ENCODE measurements at places on chromosomes 12 and 14.

GRCh38 chr14:68982581-68982980 lies 3.5 kb upstream of the ACTN1 start:
- DNase-seq = no peak

GRCh38 chr12:131909752-131910219 lies 15.4 kb downstream of the ULK1 start:
- DNase-seq = no peak

DNA sequence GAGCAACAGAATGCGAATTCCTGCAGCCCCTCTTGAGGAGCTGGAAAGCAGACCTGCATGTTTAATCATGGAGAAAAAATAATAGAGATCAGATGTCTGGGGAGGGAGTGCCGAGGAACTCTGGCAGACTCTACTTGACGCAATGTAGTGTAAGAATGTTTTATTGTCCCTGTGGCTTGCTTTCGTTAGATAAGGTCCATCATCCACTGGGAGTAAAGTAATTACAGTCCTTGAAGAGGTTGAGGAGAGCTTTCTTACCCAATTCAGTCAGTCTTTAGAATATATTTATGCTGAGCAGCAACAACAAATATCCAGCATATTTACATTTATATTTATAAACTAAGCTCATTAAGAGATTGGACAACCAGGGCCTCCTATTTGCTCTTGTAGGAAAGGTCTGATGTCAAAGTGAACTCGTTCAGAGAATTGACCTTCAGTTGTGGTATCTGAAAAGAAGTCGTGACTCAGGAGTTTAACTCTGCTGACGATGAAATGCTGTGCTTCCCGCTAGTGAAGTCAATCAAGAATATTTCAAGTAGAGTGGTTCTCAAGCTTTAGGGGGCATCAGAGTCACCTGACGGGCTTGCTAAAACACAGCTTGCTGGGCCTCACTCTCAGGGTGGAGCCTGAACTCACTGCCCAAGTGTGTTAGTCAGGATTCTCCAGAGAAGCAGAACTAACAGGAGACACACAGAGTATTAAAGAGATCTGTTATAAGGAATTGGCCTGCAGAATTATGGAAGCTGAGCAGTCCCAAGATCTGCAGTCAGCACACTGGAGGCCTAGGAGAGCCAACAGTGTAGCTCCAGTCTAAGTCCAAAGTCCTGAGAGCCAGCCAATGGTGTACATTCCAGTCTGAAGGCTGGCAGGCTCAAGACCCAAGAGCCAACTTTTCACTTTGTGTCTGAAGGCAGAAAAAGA lies 139.3 kb upstream of the LMNTD1 start:
- DNase-seq = no peak

DNA sequence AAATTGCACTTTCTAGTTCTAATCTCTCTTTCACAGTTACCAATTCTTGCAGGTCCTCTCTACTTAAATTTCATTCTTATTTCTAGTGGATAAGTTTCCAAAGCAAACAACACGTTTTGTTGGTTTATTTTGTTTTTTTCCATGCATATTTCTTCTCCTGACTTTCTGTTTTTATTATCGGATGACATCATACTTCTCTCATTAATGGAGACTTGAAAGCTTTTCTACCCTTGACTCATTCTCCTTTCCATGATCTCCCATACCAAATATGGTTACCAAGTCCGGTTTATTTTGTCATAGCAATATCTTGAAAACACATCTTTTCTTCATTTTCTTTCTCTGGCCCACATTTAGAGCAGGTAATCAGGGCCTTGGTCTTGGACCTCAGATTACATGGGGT lies 796.5 kb downstream of the GALC start:
- DNase-seq = no peak

DNA sequence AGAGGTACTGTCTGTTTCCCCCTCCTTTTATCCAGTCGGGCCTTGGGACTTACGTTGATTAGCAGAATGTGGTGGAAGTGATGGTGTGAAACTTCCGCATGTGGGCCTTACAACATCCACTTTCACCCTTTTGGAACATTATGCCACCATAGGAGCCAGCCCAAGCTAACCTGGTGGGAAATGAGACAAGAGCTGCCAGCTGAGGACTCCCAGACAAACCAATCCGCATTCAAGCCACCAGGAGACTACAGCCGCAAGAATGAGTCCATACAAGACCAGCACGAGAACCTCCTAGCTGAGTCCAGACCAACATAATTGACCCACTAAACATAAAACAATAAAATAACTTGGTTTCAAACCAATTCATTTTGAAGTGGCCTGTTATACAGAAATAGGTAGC lies 9.1 kb upstream of the PTGER2 start:
- no peak for DNase-seq

DNA sequence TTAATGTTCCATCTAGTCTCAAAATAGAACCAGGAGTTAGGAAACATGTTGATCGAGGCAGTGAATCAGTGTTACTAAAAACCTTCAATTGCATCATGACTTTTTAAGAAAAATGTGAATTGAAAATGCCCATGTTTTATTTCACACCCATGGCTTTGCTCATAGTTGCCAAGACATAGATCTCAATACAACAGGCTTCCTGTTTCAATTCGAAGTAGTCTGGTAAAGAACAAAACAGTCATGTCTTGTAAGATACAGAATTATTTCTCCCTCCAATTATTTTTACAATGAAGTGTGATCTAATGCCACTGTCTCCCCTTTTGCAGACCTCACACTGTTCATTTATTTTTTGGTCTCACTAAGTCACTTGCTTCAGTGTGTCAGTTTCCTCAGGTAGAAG lies 44.6 kb upstream of the FAR2 start:
- DNase-seq = peak; percentile 10

- no peak for DNase-seq
These were observed 861.3 kb upstream of the MGAT4C start for GRCh38 chr12:87117526-87117925.

DNA sequence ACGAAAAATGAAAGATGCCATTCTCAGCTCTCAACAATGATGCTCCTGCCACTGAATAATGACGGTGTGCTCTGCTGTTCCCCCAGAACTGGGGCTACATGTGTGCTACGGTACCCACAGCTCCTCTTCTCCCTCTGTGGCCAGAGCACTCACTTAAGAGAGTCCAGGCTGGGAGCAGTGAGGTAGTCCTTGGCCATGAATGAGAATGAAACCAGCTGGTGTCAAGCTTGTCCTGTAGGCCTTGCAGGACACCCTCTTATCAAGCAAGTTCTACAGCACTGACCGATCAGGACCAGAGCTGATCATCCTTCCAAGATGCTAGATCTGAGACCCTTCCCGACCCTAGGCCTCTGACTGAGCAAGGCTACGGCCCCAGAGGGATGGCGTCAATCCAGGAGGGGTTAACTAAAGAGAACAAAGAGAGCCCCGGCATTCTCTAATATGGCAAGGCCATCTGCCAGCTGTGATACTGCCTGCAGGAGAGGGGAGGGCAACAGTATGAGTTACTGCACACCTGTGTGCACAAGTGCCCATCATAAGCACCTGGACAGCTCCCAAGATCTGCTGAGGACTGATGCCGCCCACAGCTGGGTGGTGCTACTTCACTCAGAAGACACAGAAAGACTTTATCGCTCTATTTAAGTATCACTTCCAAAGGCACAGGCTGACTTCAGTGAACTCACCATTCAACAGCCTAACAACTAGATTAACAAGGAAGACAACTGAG lies 30.5 kb downstream of the APPL2 start:
- DNase-seq = no peak

DNA sequence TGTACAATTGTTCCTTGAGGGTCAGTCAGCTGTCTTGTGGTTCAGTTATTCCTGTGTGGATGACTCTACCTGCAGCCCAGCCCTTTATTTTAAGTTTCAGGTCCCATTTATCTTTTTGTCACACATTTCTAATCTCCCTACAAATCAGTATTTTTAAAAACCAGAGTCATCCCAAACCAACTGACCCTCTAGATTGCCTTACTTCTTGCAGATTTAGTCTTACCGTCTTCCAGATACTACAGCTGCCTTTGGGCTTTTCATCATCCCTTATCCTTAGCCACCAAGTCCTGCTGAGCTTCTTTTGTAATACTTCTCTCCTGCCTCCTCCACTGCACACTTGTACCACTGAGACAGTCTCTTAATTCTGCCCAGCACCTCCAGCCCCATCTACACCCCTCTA lies 54.9 kb downstream of the PRKCH start:
- no peak for DNase-seq

- no peak for DNase-seq
These were observed 92.4 kb downstream of the NUAK1 start for GRCh38 chr12:106046301-106046846.

GRCh38 chr14:96265383-96266095 lies 9.5 kb downstream of the BDKRB1 start:
- no peak for DNase-seq

DNA sequence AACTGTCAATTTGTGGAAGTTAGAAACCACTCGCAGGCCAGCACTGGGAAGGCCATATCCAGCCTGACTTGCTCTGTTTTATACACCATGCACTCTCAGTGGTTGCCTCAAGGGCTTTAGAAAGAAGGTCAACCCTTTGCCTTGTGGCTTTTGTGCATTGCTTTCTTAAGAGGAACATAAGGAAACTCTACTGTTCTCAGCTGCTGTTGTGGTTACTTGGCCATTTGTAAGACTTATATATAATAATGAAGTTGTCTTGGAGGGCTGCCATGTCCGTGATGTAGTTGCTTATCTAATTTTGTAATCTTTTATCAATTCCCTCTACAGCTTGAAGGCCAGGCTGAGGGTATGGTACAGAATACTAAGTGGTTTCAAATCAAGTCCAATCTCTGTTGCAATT lies 637.8 kb downstream of the DIO2 start:
- no peak for DNase-seq

GRCh38 chr14:46999661-47000060 lies 348.1 kb upstream of the RPL10L start:
- no peak for DNase-seq

GRCh38 chr14:79407572-79407971 lies 803.7 kb downstream of the DIO2 start:
- DNase-seq = no peak

DNA sequence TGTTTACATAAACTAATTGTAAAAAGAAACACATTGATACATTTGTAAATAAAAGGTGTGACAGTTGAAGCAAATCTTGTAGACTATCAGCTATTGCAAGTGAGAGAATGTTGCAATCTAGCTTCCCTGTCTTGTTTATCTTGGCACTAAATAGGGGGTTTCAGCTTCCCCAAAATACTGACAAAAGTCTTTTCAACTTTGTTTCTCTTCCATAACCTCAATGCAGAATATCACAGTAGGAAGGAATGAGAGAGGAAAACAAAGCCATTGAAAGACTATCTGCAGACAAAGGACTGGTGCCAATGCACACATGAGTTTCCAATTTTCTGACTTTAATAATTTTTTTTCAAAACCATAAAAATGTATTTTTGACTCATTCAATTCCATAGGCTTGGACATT lies 886.2 kb upstream of the MGAT4C start:
- DNase-seq = no peak

GRCh38 chr12:40208707-40209446 lies 15.9 kb upstream of the LRRK2 start:
- DNase-seq = peak; percentile 93

- no peak for DNase-seq
These were observed 2.9 kb downstream of the PA2G4 start for GRCh38 chr12:56107242-56107641.

DNA sequence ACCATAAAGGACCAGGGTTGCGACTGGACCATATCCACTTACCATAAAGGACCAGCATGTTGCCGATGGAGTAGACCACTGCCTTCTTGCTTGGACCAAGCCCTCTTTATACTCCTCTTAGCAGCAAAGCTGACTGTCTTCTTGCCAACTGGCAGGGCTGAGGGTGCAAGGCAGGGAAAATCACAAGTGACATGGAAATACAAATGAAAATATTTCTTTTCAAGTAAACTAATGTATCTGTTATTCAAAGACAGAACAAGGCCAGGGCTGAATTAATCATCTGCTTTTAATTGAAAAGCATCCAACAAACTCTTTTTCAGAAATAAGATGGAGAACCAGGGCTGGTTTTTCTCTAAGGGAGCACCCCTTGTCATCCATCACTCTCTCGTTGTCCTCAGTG lies at the start of gene CELA1:
Gene CELA1 (minus strand): TSS at position 99 of the 400 bp plus-strand sequence. CDS start 41 bp downstream, at position 58.
- no peak for DNase-seq

DNA sequence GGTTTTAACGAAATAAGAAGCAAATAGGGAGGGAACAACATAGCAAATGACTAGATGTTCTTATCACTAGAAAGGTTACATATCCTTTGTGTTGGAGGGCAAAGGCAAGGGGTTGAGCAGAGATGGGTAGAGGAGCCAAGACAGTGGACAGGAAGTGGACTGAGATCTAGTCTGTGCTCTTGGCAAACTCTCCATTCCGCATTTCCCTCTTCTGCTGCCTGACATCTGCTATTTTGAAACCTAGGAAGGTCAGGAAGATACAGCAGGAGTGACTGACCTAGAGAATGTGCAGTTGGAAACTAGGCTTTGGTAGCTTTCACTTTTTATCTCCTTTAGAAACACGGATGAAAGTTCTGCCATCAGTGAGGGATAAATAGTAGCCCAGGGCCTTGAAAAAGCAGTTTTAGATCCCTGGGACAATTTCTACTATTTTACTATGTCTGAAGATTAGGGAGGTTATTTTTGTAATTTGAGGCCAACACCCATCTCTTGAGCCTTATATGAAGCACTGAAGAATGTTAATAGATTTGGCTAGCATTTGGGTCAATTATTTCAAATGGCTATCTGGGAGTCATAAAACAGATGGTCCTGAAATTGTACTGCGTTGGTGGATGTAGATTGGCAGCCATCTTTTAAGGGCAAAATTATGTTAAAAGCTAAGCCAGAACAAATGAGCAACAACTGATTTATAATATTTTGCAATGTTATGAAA lies 410.3 kb downstream of the PCNX1 start:
- no peak for DNase-seq

GRCh38 chr14:68468437-68469207 lies 324.2 kb downstream of the ZFP36L1 start:
- peak; percentile 70 for DNase-seq

DNA sequence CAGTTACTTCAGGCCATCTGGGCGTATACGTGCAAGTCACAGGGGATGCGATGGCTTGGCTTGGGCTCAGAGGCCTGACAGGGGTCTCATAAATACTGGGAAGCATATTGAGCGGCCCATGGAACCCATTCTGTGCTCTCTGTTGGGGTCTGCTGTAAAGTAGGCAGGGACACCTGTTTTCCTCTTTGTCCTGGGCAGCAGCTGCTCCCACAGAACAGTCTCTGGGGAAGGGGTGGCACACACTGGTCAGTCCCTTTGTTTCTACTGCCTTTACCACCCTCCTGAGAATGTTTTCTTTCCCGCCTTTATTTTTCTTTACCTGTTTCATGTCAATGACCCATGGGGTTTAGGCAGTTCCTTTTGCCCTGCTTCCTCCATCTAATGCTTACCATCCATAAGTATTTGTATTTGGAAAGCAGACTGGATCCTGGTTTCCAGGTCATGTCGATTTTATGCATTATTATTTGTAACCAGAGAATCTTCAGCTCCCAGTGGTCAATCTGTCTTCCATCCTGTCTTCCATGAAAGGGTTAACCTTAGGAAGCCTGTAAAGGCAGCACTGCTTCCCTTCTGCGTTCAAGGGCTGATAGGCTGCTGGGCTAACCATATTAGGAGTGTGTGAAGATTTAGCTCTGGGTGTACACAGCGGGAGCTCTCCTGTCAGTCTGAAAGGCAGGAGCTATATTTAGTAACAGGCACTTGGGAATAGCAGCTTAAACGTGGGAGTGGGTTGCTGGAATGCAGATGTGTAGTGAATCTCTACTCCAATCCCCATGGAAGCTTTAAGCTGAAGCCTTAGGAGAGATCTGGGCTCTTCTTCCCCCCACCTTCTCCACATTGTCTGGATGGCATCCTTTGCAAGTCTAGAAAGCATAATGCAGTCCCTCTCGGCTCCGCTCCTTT lies 124.0 kb downstream of the DYRK2 start:
- DNase-seq = no peak

- DNase-seq = peak; percentile 81
These were observed 85.2 kb downstream of the CCDC88C start for GRCh38 chr14:91332171-91332985.
